ENCODE measurements at places on chromosomes 16 and 17.
A peak's percentile ranks its signal among the peaks of the same experiment; 100 is the strongest.

DNA sequence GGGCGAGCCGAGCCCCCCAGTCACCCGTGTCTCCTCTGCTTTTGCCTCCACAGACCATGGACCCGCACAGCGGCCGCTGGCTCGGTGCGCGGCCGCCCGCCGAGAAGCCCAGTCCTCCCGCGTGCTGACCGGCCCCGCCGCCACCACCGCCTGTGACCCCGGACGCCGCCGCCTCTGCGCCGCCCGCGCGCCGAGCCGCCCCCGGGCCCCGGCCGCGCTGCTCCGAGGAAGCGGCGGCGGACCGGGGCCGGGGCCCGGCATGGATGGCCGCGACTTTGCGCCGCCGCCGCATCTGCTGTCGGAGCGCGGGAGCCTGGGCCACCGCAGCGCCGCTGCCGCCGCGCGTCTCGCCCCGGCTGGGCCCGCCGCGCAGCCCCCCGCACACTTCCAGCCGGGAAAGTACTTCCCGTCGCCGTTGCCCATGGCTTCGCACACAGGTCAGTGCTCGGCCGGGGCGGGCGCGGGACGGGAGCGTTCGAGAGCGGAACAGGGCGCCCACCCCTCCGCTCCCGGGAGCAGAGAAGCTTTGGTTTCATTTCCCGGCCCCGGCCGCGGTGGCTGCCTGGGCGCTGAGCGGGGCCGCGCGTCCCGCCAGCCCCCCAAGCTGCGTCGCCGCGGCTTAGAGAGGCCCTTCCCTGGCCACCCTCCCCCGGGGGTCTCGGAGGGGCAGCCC lies 4.4 kb downstream of the BAHCC1 start:
- peak; percentile 79 for DNase-seq

GRCh38 chr17:47205419-47205963 lies 3.7 kb upstream of the MYL4 start:
- peak; percentile 40 for DNase-seq

DNA sequence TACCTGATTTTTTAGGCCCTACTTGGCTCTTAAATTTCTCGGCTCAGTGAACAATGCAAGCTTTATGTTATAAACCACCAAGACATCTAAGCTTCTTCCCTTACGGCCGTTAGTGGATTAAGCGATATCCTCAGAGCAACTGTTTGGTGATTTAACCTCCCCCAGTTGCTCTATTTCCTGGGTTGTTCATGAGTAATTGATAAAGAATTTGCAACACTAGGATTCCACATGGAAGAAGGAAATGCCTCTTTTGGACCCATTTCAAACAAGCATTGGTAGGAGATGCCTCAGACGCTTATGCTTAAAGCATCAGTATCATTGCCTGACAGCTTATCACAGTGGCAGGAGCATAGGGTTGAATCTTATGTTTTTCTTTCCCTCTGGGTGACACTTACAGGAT lies 65.3 kb downstream of the RBFOX1 start:
- no peak for DNase-seq

DNA sequence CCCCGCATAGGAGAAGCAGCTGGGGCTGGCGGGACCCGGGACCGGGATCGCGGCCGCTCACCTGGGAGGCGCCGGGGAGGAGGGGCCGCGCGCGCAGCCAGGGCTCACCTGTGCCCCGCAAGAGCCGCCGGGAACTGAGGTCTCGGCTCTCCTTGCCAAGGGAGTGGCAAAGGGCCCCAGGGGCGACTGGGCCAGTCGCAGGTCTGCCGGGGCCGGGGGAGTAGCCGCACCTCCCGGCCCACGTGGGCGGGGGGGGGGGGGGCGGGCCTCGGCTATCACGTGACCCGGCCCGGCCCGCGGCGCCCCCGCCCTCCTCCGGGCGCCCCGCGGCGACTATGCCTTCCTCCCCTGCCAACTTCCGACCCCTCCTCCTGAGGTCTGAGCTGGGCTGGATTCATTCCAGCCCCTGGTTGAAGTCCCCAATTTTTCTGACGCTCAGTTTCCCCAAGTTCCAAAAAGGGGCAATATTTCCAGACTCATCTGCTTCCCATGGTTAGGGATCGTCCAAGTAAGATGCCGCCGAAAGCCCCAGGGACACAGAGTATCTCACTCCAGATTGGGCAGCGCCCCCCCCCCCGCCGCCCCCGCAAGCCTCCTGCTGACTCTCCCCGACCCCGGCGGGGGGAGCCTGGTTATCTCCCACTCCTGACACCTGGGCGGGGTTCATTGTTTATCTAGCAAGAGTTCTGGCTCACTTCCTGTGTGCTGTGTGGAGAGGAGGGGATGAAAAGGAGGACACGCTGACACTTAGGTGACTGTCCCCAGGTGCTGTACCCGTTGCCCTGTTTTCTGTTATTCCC lies at the start of gene TMC6:
TSS of gene TMC6 (minus strand) at position 205 of the 800 bp plus-strand sequence. CDS start 1,923 bp downstream, outside the sequence.
- DNase-seq, result peak; percentile 58

DNA sequence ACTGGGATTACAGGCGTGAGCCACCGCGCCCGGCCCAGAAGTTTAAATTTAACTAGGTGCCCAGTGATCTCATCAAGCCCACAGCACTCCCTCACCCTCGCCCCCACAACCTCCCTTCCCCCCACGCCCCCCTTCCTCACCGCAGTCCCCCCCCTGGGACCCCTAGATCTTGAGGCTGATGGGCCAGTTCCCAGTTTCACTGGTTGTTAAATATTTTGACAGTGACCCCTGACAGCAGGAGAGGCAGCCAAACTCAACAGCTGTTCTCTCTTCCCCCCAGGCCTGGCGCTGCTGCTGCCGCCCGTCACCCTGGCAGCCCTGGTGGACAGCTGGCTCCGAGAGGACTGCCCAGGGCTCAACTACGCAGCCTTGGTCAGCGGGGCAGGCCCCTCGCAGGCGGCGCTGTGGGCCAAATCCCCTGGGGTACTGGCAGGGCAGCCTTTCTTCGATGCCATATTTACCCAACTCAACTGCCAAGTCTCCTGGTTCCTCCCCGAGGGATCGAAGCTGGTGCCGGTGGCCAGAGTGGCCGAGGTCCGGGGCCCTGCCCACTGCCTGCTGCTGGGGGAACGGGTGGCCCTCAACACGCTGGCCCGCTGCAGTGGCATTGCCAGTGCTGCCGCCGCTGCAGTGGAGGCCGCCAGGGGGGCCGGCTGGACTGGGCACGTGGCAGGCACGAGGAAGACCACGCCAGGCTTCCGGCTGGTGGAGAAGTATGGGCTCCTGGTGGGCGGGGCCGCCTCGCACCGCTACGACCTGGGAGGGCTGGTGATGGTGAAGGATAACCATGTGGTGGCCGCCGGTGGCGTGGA lies 15.6 kb downstream of the QPRT start:
- DNase-seq, result no peak

DNA sequence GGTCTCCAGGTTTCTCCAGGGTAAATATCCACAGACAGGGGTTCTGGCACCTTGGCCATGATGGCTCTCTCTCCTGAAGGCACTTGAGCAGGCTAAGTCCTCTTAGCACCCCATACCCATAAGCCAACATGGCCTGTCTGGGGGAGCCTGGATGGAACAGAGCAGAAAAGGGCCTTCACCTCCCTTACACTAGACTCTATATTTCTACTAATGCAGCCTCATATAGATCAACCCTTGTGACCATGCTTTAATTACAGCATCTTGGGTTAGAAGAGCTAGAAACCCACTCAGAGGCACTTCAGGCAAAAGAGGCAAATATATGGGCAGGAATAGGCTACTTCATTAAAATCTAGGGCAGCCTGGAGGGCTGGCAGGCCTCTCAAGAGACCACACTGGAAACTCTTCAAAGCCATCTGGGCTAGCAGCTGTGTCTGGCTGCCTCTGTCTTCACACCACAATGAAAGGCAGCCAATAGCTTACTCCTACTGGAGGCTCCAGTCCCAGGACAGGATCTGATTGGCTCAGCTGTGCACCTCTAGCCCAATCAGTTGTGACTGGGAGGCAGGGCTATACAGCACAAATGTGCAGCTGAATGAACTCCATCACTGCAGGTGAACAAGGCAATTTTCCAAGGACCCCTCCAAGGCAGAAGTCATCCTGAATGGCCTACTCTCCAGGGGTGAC lies 4.7 kb upstream of the CDT1 start:
- no peak for DNase-seq

DNA sequence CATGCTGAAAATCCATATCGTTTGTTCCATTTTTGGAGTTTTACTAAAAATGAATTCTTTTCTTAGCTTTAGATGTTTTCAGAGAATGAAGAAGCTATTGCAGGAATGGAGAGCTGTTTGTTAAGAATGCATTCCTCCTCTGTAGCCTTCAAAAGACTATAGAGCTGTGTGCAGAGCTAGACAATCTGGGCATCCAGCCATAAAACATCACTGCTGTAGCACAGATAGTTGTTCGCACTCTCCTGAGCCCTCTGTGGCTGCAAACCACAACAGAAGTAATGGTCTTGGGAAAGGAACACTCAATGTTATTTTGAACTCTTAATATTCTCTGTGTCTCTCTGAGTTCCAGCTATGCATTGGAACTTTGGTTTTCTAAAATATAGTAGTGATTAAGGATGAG lies 4.9 kb downstream of the TNRC6C start:
- DNase-seq, result no peak

- DNase-seq, result no peak
Measured at GRCh38 chr16:2238838-2239675, 2.8 kb downstream of the DNASE1L2 start.

- DNase-seq, result no peak
Measured at GRCh38 chr17:65235284-65235683, 98.1 kb downstream of the RGS9 start.

GRCh38 chr17:56594320-56595107 lies 1.0 kb downstream of the NOG start:
- no peak for DNase-seq

DNA sequence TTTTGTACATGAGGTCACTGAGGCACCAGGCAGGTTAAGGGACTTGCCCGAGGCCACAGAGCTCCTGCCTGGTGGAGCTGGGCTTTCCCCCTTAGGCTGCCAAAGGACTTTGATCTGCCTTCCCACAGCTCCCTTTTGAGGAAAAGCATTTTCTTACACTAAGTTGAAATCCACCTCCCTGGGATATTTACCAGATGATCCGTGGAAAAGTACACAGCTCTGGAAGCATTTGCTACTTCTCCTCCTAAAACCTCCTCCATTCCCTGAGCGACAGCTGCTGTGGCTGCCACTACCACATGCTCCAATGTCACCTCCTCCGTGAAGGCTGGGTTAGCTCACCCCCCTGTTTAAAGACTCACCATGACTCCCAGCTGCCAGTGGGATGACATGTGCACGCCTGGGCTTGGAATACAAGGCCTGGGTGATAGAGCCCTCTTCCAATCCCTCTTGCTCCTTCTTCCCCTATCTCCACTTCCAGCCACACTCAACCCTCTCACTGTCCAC lies 1.2 kb upstream of the MPRIP start:
- no peak for DNase-seq

- DNase-seq, result no peak
Measured at GRCh38 chr17:36742267-36743000, 141.1 kb downstream of the MRM1 start.

DNA sequence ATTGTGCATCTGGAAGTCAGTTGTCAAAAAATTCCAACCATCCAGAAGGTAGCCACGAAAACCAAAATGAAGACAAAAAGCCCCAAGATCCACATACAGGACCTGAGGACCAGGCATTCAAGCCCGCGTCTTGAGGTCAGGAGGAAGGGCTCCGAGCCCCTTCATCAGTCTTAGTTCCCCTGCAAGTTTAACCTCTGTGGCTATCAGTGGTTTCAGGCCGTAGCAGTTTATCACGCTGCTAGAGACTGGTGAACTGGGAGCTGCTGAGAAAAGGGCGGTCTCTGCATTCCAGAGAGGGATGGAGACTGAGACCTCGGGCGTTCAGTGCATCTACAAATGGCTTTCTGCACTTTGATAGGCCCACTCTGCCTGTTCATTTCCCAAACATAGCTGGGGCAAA lies 70.6 kb downstream of the IRF8 start:
- no peak for DNase-seq
